ENCODE measurements at places on chromosomes 7 and 10.

GRCh38 chr10:88725798-88726197 is 19.7 kb downstream of the LIPK start:
- peaks cover 5% of the 10 kb centered on the region for H3K4me1 ChIP-seq
- no peaks in the 10 kb centered on the region for H3K36me3 ChIP-seq
- H3K4me3 ChIP-seq, result no peak overlapping the region
- peaks cover 4% of the 10 kb centered on the region for H3K27me3 ChIP-seq
- no peak for DNase-seq

DNA sequence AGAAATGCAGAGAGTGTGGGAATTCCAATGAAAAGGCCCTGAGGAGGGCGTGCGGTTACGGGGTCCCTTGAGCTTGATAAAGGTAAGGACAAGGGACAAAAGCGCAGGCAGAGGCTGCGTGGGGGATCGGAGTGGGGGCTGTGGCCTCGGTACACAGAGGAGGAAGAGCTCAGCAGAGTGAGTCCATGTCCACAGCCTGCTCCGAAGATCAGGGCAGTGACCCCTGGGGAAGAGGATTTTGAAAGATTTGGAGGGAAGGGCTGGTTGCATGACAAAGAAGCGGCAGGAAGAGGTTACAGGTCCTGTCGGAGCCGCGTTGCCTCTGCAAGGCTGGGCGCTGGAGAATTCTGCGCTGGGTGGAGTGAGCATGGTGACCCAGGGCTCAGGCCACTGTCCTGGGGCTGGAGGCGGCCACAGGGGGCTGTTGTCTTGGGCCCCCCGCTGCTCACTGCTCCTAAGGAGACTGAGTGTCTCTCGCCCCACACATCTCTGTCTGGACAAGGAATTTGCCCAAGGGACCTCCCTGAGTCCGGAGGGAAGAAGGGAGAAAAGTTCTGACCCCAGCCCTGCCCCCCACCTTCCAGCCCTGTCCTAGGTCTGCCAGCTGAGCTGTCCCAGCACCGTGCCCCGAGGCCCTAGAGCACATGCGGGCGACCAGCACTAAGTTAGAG is 69.8 kb upstream of the INSIG1 start:
- H3K27ac ChIP-seq, result no peak overlapping the region
- DNase-seq, result no peak
- no peaks in the 10 kb centered on the region for H3K36me3 ChIP-seq
- H3K4me1 ChIP-seq, result no peaks in the 10 kb centered on the region

DNA sequence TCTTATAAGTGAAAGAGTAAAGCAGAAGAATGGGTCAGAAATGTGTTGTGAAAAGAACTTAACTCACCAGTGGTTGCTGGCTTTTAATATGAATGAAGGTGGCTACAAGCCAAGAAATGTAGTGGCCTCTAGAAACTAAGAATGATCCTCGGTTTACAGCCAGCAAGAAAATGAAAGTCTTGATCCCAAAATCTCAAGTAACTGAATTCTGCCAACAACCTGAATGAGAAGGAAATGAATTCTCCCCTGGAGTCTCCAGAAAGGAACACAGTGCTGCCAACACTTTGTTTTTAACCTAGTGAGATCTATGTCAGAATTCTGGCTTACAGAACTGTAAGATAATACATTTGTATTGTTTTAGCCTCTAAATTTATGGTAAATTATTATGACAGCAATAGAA is 193.0 kb downstream of the FZD1 start:
- H3K4me3 ChIP-seq, result no peak overlapping the region
- H3K27me3 ChIP-seq, result no peaks in the 10 kb centered on the region
- no peaks in the 10 kb centered on the region for H3K4me1 ChIP-seq
- H3K36me3 ChIP-seq, result no peaks in the 10 kb centered on the region

GRCh38 chr7:31432176-31432575 is 81.7 kb upstream of the ITPRID1 start:
- no peak overlapping the region for H3K27ac ChIP-seq
- no peaks in the 10 kb centered on the region for H3K36me3 ChIP-seq
- H3K27me3 ChIP-seq, result no peaks in the 10 kb centered on the region
- H3K4me3 ChIP-seq, result no peak overlapping the region
- no peak for DNase-seq

DNA sequence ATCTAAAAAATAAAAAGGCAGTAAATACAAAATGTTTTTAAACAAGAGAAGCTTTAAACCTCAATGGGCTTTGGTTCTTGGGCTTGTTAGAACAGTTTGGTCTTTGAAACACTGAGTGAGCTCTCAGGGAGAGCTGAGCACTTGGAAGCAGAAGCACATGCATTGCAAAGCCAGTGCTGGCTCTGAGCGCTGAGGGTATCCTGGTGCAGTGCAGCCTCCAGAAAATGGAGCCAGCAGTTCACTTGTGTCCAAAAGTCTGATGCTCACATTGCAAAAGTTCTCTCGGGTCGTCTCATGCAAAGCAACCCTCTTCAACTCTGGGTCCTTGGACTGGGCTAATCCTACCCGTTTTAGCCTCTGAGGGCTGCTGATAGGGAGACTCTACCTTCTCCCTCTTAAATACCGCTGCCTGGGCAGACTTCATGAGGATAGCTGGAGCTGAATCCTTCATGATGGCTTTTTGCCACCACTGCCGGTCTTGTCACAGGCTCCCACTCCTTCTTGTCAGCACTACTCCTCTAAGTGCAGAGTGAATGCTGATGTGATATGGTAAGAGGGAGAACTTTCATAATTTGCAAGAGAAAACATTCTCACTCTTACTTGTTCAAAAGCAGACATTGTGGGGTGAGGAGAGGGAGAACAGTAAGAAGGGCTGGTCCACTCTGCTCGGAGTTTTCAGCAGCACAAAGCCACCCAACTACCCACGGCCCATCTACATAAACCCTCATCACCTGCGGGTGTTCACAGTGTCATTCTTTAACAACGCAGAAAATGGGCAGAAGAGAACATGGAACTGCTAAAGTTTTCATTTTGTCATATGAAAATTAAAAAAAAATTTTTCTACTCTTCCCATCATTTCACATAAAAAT is 42.2 kb upstream of the BMPER start:
- no peaks in the 10 kb centered on the region for H3K4me1 ChIP-seq
- H3K27ac ChIP-seq, result no peak overlapping the region
- DNase-seq, result no peak
- H3K36me3 ChIP-seq, result no peaks in the 10 kb centered on the region
- H3K4me3 ChIP-seq, result no peak overlapping the region

GRCh38 chr10:129774082-129774735 is 189.9 kb downstream of the EBF3 start:
- no peak overlapping the region for H3K27ac ChIP-seq
- no peak overlapping the region for H3K4me3 ChIP-seq
- no peak for DNase-seq
- H3K36me3 ChIP-seq, result peaks cover 34% of the 10 kb centered on the region
- no peaks in the 10 kb centered on the region for H3K4me1 ChIP-seq

GRCh38 chr7:135744938-135745702 is 3.5 kb downstream of the FAM180A start:
- no peaks in the 10 kb centered on the region for H3K36me3 ChIP-seq
- no peak overlapping the region for H3K27ac ChIP-seq
- no peaks in the 10 kb centered on the region for H3K4me1 ChIP-seq
- H3K4me3 ChIP-seq, result no peak overlapping the region
- peaks cover 8% of the 10 kb centered on the region for H3K27me3 ChIP-seq

DNA sequence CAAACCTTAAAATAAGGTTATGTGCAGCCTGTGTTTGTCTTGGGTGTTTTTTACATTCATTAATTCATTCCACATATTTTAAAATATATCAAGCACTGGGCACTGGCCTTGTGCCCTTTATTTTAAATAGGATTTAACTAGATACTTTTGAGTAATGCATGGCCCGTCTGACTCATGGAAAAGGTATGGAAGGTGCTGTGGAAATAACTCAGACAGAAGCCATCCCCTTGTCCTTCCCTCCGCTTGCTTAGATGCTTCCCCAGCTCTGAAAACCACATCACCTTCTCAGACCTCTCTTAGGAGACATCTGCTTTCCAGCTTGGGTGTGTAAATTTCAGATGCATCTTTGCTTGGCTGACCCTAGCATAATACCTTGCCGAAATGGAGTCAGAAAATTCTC is 30.5 kb downstream of the SLC18A2 start:
- H3K27ac ChIP-seq, result no peak overlapping the region
- no peaks in the 10 kb centered on the region for H3K4me1 ChIP-seq
- no peak overlapping the region for H3K4me3 ChIP-seq

- DNase-seq, result no peak
- no peak overlapping the region for H3K4me3 ChIP-seq
- peaks cover 13% of the 10 kb centered on the region for H3K4me1 ChIP-seq
- H3K27me3 ChIP-seq, result peaks cover 22% of the 10 kb centered on the region
- no peak overlapping the region for H3K27ac ChIP-seq
These were observed 5.4 kb upstream of the INPP5A start for GRCh38 chr10:132532179-132532578.

GRCh38 chr10:22340329-22341189 is 4.7 kb upstream of the SPAG6 start:
- peak overlapping the region; percentile 85 for H3K4me3 ChIP-seq
- peaks cover 38% of the 10 kb centered on the region for H3K4me1 ChIP-seq
- peak; percentile 82 for DNase-seq
- peak overlapping the region; percentile 87 for H3K27ac ChIP-seq
- H3K36me3 ChIP-seq, result no peaks in the 10 kb centered on the region

Measured in activated T-cell treated with anti-CD3 and anti-CD28 coated beads, Interleukin-2, amount 50 U/mL, for 24 hours (primary cell).